ENCODE measurements at places on chromosomes 1 and 21.

- no peak for DNase-seq
These were observed 38.6 kb downstream of the CAPN2 start for GRCh38 chr1:223750730-223751570.

- DNase-seq = no peak
These were observed 21.8 kb downstream of the ELK4 start for GRCh38 chr1:205610036-205610435.

- no peak for DNase-seq
These were observed 22.8 kb upstream of the RNU1-4 start for GRCh38 chr1:16717336-16718098.

DNA sequence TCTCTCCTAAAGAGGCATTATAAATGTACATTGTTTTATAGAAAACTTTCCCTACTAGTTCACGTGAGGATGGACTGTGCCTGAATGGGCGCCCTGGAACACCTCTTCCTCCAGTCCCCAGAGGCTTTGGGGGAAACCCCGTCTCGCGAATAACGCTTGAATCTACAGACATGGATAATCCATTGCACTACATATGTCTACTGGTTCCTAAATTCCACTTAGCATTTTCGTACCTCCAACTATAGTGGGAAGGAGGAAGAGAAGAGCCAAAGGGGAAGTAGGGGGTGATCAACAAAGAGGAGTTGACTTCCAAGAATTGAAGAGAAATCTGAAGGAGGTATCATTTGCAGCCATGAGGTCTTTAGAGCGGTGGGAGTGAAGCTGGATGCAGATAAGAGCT, 11.1 kb downstream of the BARHL2 start:
- DNase-seq = no peak

GRCh38 chr1:234776256-234776875, 166.4 kb upstream of the IRF2BP2 start:
- DNase-seq = no peak

DNA sequence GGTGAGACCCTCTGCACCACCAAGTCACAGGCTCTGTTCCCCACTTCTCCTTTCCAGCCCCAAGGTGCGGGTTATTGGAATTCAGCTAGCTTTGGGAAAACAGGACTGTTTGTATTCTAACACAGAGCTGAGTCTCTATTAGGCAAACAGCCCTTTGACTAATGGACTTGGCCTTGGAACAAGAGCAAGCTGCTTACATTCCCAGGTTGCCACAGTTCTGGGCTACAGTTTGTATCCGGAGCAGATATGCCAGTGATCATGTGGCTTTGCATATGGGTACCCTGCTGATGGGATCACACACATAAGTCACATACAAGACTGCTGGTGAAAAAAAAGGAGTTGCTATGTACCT, 110.5 kb upstream of the COA6 start:
- no peak for DNase-seq

- no peak for DNase-seq
These were observed 450 bp downstream of the ARHGAP30 start for GRCh38 chr1:161069241-161069640.

GRCh38 chr1:175192111-175192629, 406 bp downstream of the KIAA0040 start:
- DNase-seq = no peak
